Esophagus squamous epithelium (tissue), 5 donors: ENCODE measurements at places on chromosomes 16 and 17.

DNA sequence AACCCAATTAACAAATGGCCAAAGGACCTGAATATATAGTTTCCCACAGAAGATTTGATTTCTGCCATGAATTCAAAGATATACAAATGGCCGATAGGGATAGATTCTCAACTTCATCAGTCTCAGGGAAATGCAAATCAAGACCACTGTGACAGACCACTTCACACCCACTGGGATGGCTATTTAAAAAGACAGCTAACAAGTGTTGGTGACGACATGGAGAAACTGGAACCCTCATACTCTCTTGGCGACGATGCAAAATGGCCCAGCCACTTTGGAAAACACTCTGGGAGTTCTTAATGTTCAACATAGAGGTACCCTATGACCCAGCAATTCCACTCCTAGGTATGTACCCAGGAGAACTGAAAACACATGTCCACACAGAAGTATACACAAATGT is 17.4 kb upstream of the KREMEN2 start:
- DNase-seq: no peak

- DNase-seq: no peak
Measured at GRCh38 chr17:39486242-39486641, 25.0 kb downstream of the CDK12 start.

DNA sequence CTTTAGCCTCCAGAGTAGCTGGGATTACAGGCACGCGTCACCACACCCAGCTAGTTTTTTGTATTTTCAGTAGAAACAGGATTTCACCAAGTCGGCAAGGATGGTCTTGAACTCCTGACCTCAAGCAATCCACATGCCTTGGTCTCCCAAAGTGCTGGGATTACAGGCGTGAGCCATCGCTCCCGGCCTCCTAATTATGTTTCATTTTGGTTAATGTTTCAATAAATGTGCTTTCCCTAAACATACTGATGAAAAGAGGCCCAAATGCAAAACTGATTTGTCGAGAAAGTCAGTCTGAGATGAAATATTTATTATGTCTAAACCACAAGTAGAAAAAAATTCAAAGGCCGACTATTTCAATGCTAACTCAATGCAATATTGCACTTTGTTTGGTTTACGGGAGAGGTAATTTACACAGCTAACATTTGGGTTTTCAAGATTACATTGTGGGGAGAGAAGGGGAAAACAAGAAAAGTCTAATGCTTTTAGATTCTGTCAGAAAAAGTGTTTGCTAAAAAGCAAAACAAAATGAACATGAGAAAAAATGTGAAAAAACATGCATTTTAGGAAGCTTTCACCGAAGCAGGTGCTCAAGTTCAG is 9.8 kb downstream of the STAT3 start:
- no peak for DNase-seq

GRCh38 chr17:53012364-53012763 is 810.4 kb upstream of the KIF2B start:
- DNase-seq: no peak

GRCh38 chr17:27576477-27577083 is 54.4 kb upstream of the LGALS9 start:
- DNase-seq: no peak

DNA sequence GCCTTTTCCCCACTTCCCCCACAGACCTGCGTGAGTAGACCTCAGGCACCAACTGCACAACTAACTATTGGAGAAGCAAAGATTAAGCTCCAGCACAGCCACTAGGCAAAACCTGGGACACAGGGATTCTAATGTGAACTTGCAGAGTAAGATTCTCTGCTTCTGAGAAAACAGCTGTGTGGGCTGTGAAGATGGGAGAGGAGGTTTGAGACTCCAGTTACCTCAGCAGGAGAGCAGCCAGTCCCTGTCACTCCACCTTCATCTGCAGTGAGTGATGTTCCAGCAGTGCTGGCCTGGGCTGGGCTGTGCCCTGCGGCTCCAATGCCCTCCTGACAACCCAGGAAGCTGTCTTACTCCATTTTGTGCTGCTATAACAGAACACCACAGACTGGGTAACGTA is 18.0 kb upstream of the ABAT start:
- no peak for DNase-seq

DNA sequence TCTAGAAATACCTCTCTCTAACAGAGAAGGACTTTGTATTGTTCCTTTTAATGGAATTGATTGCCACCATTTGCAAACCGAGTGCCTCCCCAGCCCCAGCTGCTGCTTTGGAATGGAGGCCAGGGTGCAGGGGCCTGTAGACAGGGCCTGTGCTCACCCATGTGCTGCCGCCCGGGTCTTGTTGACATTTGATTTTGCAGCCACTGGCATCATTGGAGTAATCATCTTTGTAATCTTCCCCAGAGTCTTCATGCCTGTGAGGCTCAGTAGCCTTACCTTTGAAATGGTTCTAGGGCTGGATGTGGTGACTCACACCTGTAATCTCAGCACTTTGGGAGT is 119.8 kb downstream of the CLEC16A start:
- DNase-seq: no peak

GRCh38 chr17:16255481-16255921 is 38.5 kb downstream of the PIGL start:
- no peak for DNase-seq

DNA sequence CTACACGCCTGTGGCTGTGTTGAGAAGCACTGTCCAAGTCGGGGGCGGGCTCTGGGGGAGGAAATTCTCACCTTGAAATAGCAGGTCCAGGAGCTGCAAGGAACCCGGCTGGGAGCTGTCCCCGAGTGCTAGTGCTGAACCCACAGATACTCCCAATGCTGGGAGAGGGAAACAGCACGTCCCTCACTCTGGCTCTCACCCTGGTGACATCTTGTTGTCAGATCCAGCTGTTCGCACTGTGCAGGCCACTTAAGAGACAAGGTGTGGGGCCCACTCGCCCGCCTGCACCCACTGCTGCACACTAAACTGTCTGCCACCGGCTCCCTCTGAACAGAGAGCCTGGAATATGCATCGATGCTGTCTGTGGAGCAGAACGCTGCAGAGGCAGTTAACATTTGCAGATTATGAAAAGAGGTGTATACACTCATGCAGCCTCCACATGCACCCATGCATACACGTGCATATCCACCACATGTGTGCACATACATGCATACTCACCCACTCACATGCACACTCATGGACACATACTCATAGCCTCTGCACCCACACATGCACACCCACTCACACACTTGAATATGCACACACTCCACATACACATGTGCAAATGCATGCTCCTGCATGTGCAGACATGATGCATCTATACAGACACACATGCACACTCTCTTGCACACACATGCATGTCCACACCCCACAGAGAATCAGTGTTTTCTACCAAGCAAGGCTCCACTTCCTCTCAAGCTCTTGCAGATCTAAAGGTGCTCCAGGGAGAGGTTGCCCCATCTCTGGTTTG is 42.0 kb downstream of the MGAT5B start:
- no peak for DNase-seq

- DNase-seq: no peak
Measured at GRCh38 chr16:30622455-30623032, 12.4 kb upstream of the ZNF689 start.

- DNase-seq: no peak
Measured at GRCh38 chr17:63847525-63848249, 5.2 kb upstream of the SMARCD2 start.

GRCh38 chr17:17725752-17726457 is 44.6 kb downstream of the RAI1 start:
- DNase-seq: no peak

DNA sequence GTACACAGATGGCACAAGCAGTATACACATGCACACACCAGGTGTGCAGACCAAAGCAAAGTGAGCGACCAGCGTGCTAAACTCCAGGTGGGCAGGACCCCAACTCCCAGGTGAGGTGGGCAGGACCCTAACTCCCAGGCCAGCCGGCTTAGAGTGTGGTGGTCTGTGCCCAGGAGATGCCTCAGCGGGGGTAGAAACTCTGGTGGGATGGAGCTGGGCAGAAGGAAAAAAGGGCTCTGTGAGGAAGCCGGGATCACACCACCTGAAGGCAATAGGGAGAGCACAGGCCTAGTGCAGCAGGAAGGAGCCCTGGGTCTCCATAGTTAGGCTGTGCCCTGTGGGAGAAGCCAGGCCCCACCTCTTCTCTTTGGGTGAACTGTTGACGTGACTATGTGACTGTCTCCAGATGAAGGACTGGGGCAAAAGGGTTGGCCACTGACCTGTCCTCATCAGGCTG is 1.6 kb upstream of the FOXJ1 start:
- no peak for DNase-seq

DNA sequence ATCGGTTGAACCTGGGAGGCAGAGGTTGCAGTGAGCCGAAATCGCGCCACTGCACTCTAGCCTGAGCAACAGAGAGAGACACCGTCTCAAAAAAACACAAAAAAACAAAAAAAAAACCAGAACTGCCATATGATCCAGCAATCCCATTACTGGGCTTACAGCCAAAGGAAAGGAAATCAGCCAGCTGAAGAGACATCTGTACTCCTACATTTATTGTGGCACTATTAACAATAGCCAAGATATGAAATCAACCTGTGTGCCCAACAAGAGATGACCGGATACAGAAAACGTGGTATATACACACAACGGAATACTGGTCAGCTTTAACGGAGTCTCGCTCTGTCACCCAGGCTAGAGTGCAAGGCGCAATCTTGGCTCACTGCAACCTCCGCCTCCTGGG is 14.6 kb downstream of the FANCA start:
- no peak for DNase-seq

- DNase-seq: no peak
Measured at GRCh38 chr17:40333781-40334448, 24.9 kb downstream of the RARA start.

DNA sequence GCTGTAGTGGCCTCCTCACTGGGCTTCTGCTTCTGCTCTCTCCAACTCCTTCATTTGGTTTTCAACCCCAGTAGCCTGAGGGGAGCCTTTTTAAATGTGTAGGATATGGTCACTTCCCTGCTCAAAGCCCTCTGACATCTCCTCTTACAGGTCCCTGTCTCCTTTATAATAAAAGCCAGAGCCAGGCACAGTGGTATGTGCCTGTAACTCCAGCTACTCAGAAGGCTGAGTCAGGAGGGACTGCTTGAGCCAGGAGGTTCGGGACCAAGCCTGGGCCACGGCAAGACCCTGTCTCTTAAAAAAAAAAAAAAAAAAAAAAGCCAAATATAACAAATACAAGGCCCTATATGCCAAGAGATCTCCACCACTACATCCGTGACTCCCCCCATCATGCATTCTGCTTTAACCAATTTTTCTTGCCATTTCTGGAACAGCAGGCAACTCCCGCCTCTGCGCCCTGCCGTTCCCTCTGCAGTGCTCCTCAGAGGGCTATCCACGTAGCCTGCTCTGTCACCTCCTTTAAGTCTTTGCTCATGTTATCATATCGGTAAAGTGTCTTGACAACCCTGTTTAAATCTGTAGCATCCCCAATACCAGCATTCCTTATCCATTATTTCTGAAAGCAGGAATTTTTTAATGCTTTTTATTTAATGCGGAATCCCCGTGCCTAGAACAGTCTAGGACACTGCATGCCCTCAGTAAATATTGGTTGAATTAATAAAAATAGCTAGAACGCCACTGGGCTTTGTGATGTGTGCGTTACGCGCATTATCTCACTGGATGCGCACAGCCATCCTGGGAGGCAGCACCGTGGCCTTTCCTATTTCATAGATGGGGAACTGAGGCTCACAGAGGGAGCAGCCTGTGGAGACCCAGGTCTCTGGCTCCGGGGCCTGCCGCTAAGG is 9.5 kb downstream of the ZNF771 start:
- DNase-seq: no peak

DNA sequence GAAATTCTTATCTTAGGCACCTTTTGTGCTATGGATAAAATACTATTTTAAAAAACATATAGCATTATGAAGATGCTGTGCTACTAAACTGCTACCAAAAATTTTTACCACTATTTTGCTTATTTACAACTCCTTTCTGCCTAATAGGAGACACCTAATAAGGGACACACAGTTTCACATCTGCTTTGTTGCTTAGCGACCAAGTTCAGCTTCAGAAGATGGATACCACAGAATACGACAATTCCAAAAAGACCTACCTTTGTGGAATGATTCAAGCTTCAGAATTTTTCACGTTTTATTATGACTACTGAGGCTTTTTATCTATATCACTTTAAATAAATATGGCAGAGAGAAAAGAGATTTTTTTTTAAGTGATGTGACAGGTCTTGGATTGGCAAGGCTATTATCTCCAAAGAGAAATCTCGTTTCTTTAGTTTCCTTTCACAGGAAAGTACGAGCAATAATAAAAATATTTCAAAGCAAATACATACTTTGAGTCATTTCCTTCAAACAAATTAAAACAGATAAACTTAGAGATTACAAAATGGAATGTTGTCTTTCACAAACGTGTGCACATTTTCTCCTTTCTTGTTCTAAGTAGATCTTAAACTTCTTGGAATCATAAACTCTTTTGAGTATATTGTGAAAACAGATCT is 35.4 kb downstream of the SPAG9 start:
- no peak for DNase-seq

GRCh38 chr17:30376621-30377452 is 1.9 kb upstream of the CPD start:
- no peak for DNase-seq

GRCh38 chr17:6756425-6757031 is 682 bp downstream of the XAF1 start:
- DNase-seq: no peak

DNA sequence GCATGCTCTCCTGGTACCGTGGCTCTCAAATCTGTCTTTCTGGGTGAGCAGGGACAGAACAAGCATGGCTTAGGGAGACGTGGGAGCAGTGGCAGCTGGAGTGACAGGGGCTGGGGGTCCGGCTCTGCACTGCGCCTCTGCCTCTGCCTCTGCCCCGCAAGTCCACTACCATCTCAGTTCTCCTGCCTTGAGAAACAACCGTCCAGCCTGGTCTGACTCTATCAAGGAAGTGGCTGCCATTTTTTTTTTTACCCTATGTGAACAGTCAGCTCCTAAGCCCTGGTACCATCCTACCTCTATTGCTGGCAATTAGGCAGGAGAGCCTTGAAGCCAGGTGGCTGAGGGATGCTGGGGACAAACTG is 16.1 kb downstream of the HIC1 start:
- DNase-seq: no peak

DNA sequence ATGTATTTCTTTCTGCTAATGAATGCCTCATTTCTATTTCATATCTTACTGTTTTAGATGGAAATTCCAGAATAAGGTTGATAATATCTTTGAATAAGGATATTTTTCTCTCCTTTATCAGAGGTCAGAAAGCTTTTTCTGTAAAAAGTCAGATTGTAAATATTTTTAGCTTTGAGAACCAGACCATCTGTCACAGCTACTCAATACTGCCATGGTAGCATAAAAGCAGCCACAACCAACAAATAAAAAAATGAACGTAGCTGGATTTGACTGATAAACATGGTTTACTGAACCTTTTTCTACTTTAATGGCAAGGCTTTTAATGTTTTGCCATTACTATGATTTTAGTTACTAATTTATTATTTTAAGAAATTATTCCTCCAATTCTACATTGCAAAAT is 217.4 kb upstream of the COX10 start:
- no peak for DNase-seq

GRCh38 chr16:57379579-57379978 is 7.3 kb downstream of the CX3CL1 start:
- DNase-seq: no peak

DNA sequence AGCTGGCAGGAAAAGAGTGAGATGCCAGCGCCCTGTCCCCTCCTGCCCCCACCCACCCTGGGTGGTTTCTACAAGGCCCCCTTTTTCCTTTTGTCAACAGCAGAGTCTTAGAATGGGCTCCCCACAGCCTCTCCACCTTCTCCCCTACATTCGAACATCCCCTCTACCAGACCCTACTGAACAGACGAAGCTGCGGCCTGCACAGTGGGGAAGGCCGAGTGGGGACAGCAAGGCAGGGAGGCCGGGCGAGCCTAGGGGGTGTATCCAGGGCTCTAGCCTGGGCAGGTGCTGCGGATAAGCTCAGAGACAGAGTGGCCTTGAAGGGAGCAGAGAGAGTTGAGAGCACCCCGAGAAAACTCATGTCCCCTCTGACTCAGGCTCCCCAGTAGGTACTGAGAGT is 7.4 kb downstream of the ZACN start:
- no peak for DNase-seq
